ENCODE measurements at places on chromosomes 1 and 21.

- DNase-seq = peak; percentile 83
These were observed at the start of gene LMOD1 for GRCh38 chr1:201946224-201946908. TSS of gene LMOD1 (minus strand) at chr1:201946548. CDS start at chr1:201946340, 208 bp downstream.

DNA sequence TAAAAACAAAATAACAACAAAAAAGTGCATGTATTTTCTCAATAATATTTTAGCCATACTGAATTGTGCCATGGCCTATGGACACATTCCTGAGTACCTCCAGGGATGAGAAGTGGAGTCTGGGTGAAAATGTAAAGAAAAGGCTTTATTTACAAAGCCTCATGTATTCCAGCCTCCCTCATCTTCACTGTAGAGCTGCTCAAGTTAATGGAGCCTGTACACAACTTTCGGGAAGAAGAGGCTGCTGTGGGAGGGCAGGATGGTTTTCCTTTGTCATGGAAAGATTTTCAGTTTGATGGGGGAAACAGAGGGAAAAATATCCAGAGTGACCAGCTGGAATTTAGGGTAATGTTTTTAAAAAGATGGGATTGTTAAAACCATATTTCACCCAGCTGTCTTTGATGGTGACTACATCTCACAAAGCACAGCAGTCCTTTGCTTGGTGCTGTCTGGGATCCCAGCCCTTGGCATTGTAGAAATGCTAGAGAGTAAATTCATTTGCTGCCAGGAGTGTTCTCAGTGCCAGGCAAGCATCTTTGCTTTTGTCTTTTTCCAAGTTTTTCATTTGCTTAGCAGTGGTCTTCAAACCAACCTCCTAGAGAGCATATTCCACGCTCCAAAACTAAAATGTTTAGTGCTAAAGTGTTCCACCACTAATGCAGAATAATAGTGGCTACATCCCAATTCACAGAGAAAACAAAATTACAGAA, 54.9 kb downstream of the DPT start:
- DNase-seq = no peak

- no peak for DNase-seq
These were observed 204.1 kb downstream of the FMN2 start for GRCh38 chr1:240295811-240296210.

DNA sequence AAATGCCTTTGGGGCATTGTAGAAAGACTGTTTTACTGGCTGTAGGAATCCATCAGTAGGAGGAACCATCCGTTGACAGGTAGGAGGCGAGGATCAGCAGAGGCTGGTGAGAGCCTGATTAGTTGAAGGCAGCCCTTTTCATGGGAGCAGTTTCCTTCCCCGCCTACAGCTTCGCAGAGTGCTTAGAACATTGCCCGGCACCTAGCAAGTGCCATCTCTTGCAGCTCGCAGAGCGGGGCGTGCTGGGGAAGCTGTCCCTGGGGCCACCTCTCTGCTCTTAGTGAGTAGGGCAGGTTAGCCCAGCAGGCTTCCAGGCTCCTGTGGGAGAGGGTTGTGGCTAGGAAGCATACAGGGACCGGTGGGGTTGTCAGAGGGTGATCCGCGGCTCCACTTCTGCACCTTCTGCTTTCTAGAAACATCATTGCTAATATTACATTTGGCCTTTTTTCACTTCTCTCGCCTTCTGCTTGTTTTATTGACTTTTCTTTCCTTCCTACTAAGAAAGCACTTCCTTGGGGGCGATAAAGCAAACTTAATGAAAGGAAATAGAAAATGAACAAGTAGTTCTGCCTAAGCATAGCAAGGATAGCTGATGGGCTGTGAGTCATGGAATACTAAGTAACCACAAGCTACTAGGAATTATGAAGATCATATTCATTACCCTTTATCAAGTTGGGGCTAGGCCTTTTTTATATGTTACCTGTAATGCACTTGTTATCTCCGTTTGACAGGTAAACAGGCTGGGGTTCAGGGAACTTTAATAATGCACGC, 176.7 kb downstream of the GALNT2 start:
- DNase-seq = no peak

DNA sequence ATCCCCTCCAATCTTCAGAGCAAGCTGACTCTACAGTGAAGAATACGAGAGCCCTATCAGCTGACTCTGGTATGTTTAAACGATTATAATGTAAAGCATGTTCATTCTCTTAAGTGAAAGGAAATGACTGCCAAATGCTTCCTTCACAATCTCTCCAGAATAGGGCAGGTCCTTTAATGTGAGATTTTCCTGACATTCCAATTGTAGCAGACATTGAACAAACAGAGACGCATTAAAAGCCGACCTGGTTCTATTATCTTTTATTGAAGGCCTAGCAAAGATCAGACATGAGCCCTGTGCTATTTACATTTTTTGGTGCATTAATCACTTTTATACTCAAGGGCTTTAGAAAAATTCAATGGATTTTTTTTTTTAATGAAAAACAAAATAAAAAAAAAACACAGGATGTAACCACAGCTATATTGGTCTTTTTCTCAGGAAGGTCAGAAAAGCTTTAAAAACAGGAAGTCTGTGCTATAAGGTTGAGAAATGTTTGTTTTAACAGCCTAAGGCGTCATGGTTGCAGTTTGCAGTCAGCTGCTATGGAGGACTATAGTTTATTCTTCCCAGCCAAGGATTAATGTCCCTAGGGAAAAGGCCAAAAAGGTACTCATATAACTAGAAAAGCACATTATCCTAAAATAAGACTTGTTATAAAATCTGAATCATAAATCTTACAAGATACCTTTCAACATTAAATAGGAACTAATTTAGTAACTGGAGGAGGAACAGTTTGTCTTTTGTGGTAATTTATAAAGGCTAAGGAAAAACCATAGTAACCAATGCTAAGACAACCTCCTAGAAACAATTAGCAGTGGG, 104.8 kb downstream of the RERE start:
- DNase-seq = peak; percentile 79

DNA sequence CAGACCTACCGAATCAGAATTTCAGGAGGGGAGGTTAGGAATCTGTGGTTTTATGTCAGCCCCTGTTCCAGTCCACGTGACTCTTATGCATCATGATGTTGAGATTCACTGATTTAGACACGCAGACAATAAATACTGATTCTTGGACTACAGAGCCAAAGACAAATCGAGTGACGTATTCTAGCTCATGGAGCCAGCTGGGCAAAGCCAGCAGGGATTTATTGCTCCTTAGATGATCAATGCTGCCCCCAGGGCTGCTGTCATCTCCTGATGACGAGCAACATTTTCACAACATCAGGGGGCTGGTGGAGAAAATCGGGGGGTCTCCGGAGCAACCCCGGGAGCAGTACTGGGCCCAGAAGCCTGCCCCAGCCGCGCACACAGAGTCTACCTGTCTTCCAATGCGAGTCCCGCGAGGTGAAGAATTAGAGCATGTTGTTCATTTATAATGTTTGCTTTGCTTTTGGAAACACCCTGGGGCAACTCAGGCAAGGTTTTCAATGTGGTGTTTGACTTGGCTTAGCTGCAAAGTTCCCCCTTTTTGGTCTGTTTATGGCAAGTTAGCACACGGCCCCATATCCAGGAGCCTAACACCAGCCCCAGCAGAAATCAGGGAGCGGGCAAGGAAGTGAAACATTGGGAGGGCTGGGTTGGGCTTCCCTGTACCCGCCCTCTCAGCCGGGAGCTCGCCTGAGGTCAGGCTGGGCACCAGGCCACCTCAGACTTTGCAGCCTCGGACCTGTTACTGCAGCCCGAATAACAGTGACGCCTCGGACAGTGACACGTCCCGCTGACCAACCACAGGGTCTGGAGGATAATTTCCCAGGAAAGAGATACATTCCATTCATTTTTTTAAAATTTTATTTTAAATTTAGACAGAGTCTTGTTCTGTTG, 19.9 kb upstream of the CLDN14 start:
- DNase-seq = no peak

- DNase-seq = no peak
These were observed 118.1 kb downstream of the SYT2 start for GRCh38 chr1:202592146-202592545.

DNA sequence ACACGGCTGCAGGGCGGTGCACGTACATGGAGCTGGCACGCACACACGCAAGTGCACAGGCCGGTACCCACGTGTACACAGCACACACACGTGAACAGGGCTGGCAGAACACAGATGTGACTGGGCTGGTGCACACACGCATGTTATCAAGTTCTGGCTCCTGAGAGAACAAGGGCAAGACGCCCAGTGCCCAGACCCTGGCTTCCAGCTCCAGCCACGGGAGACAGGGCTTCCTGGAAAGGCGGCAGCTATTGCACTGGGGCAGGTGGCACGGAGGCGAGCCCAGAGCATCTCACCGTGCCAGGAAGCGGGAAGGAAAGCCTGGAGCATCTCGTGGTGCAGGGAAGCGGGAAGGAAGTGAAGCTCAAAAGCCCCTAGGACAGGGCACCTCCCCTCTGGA, 5.9 kb downstream of the SDF4 start:
- no peak for DNase-seq

DNA sequence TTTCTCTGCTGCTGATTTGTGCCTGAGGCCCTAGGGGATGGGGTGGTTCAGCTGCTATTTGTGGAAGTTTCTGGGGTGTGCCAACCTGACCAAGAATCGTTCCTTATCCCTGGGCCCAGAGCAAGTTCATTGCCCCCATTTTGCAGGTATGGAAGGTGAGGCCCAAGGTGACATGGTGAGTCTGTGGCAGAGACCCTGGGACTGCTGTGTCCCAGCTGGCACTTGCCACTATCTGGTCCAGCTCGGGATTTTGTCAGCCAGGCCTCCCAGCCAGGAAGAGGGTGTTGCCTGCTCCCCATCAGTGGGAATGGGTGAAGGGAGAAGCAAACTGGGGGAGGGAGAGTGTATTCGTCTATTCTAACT, 18.9 kb upstream of the LRP8 start:
- no peak for DNase-seq

Measured in kidney glomerular epithelial cell (primary cell).